ENCODE measurements at places on chromosomes 6 and 20.

DNA sequence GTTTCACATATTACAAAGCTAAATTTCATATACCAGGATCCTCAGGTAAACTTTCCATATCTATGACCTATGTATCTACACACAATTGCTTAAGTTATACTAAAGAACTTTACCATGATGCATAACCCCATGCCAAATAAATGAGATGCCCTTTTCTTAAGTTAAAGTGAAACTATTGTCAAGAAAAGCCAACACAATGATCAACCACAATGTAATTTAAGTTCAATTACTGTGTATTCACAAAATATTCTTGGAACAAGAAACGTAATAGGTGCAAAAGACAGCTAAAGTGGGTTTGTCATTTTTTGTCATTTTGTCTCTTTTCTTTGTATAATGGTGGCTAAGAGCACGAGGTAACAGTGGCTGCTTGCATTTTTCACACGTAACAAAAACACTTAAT lies 158.0 kb upstream of the SHLD1 start:
- DNase-seq: no peak

- no peak for DNase-seq
These were observed 18.8 kb upstream of the EFCAB8 start for GRCh38 chr20:32839982-32840285.

- no peak for DNase-seq
These were observed 46.4 kb upstream of the SPDEF start for GRCh38 chr6:34602318-34603111.

DNA sequence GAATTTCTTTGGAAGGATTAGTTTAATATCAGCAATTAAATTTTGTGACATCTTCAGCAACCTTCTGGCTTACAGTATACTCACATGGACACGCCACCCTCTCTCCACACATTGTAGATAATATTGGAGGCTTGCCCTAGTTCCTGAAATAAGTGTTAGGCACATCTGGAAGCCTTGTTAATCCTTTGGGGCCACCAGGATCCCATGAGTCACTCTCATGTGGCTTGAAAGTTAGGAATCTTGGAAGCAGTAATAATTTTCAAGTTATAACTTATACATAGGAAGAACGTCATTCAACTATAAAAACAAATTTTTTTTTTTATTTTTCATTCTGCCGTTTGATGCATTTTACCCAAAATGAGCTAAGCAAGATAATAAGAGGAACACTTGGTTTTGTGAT lies 20.5 kb downstream of the LAMA4 start:
- peak; percentile 86 for DNase-seq

GRCh38 chr20:62808211-62808865 lies 3.7 kb downstream of the OGFR start:
- DNase-seq: no peak
